ENCODE measurements at places on chromosomes 1 and 21.

DNA sequence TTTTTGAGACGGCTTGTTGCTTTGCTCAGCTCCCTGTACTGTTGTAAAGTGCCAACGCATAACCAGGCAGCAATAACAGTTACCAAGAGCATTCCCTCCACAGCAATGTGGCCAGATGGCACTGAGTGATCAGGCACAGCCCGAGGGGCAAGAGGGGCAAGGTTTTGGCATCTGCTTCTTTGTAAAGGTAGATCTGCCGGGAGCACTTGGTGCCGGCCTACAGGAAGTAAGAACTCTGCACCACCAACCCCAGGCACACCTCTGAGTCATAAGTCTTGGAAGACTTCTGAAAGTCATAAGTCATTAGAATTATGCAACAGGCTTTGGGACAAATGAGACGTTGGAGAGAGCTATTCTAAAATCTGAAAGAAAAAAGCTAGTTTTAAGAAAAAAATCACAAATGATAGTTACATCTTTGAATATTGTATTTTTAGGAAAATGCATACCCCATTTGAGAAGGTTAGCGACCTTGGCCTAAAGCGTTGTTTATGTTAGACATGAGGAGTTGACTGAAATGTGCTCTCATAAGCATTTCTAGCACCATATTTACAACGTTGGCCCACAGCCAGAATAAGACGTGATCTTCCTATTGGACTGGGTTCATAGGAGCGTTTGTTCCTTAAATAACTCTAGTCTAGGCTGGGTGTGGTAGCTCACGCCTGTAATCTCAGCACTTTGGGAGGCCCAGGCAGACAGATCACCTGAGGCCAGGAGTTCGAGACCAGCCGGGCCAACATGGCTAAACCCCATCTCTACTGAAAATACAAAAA is 37.7 kb upstream of the MAP10 start:
- no peak for DNase-seq

- no peak for DNase-seq
Observed at GRCh38 chr1:92317836-92318493, 19.1 kb downstream of the RPAP2 start.

DNA sequence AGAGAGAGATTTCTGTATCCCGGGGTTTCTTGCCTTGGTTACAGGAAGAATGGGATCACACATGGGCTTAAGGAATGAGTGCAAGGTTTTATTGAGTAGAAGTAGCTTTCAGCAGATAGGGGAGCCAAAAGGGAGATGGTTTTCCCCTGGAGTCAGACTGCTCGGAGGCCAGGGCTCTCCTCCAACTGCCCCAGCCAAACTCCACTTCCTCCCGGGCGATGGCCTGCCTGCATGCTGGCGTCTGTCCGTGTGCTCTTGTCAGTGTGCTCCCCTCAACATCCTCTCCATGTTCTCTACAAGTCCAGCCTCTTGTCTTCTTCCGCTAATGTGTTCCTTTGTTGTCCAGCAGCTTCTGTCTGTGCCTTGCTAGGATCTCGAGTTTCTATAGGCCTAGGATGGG is 421.3 kb upstream of the ADGRL2 start:
- no peak for DNase-seq

- DNase-seq: no peak
Observed at GRCh38 chr1:7257225-7257624, 472.0 kb downstream of the CAMTA1 start.

GRCh38 chr1:202165267-202165941 is 5.0 kb upstream of the PTPN7 start:
- peak; percentile 84 for DNase-seq

GRCh38 chr1:212952641-212952976 is 2.3 kb downstream of the VASH2 start:
- DNase-seq: peak; percentile 30

DNA sequence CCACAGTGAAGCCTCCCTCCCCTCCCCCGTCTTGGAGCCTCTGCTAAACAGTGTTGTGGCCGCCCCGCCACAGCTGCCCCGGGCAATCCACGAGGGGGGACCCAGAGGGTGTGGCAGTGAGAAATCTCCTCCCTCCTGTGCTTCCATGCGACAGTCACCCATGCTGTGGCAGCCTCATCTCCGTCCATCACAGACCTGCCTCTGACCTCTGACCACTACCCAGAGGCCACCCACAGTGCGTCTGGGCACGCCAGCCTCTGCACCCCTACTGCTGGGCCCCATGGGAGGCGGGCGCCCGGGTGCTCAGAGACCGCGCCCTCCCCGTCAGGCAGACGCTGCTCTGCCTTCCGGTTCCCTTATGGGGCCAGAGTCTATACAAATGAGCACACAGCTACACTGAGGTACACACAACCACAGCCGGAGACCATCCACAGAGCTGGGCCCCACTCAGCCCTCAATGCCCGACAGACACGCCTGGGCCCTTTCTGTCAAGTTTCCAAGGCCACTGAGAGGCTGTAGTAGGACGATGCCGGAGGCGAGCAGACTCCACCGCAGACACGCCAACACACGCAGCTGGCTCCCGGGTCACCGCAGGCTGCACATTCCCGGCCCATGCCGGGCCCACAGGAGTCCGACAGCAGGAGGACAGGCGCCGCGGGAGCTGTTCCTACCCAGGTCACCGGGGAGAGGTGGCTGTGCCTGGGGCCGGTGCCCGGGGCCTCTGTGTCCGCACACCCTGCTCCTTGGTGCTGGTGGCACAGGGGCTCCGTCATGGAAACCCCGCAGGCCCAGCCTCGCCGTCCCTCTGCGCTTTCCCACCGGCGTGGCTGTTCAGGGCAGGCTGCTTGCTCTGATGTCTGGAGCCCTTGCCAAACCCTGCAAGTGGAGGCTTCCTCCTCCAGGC is 23.9 kb upstream of the TMEM52 start:
- no peak for DNase-seq

- no peak for DNase-seq
Observed at GRCh38 chr21:39658066-39658465, 45.3 kb downstream of the B3GALT5 start.

DNA sequence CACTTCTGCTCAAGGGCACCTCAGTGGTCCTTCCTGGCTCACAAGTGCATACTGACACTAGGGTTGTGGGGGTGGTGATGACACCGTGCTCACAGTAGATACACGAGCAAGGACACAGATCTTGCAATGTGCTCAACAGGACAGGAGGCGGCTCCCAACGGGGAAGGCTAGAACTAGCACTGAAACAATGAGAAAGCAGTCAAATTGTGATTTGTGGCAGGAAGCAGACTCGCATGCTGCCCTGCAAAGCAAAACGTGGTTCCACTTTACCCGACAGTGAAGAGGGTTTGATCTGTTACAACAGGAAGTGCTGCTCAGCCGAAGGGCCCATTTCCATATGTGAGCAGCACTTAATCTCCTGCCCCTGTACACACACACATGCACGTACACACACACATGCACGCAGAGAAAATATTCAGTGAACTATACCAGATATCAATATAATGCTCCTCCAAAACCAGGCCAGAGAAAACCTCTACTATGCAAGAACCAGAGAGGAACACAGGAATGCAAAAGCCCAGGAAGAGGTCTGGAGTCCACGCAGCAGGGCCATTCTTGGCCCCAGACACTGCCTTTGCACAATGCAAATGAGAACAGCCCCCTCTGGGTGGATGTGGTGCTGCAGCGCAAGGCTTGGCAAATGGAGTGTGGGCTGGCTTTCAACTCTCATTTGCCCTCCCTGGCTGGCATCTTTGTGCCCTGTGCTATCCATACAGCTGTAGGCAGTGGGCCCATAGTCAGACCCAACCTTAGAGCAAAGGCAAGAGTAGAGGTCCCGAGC is 47.1 kb downstream of the KANK4 start:
- DNase-seq: peak; percentile 72

DNA sequence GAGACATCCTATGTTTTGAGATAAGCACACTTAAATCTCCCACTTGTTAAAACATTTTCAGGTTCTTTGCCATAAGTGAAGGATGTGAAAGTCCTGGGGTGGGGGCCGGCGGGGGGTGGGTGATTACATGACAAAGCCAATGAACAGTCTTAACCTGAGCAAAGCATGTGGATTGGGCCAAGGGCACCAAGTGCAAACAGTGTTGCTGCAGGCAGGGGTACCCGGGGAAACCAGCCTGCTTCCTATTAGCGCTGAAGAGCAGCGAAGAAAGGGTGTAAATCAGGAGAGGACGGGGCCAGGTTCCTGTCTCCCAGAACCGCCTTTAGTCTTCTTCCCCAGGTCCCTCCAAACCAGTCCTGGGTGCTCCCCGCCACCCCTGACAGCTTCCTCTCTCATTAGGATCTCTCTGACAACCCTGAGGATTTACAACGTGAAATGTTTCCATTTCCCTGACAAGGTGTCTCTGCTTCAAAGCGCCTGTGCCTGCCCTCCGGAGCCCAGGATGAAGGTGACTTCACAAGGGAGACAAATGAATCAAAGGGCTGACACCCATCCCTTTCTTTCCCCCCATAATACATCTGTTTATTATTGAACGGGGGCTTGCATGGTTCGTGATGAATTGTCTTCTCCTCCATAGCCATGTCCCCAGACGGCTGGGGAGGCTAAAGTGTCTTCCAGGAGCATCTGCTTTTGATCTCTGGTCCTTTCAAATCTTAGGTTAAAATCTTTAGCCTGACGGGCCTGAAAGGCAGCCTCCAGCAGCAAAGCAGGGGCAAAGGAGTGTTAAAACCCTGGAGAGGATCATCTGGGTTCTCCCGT is 109.5 kb downstream of the TRABD2B start:
- no peak for DNase-seq

DNA sequence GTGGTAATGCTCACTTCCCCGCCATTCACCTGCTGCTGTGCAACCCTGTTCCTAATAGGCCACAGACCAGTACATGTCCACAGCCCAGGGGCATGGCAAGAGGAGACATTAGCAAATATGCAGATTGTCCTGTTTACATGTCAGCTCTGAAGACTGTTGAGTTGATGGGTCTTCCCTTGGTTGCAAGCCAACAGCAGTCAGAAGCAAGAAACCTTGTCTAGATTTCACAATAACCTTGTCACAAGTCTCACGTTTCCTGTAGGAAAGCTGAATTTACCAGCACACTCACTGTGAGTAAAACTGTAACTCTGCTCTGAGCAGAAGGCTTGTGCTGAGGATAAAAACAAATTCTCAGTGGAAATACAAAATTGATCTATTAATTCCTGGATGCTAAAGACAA is 195.1 kb downstream of the HLX start:
- DNase-seq: no peak

DNA sequence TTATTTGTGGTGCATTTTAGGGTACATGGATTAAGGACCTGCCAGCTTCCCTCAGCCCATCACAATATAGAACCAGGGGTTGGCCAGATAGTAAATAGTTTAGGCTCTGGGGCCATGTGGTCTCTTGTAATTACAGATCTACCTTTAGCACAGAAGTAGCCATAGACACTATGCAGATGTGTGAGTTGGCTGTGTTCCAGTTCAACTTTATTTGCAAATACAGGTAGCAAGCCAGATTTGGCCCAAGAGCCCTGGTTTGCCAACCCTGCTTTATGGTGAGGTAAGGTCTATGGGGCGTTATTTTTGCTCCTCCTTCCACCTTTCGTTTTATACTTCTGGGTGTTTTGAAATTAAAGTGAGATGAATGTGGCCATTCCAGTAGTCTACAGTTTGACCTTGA is 48.7 kb downstream of the MRPS6 start:
- no peak for DNase-seq

- DNase-seq: no peak
Observed at GRCh38 chr1:209647156-209647555, 5.1 kb downstream of the LAMB3 start.

- DNase-seq: no peak
Observed at GRCh38 chr1:12568009-12568767, 49.8 kb downstream of the DHRS3 start.

DNA sequence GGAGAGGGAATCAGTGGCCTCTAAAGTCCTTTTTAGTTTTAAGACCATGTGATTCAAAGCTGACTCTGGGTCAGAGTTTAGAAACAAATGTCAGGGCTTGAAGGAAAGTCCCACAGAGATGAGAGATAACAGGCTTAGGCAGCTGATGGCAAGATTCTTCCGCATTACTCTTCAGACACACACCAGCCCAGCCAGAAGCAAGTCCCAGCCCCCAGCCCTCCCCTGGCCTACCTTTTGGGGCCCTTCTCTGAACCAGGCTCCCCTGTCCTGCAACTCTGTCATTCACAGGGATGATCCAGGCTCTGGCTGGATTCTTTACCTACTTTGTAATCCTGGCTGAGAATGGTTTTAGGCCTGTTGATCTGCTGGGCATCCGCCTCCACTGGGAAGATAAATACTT is 13.1 kb upstream of the CASQ1 start:
- no peak for DNase-seq

- DNase-seq: no peak
Observed at GRCh38 chr1:206709322-206709721, 24.6 kb downstream of the MAPKAPK2 start.

GRCh38 chr1:56827711-56828110 is 8.5 kb upstream of the FYB2 start:
- no peak for DNase-seq

GRCh38 chr1:94621802-94622201 is 80.2 kb upstream of the F3 start:
- DNase-seq: no peak

GRCh38 chr1:212157252-212157651 is 121.7 kb downstream of the DTL start:
- no peak for DNase-seq

- DNase-seq: no peak
Observed at GRCh38 chr1:208007319-208007937, 96.5 kb upstream of the CD34 start.

DNA sequence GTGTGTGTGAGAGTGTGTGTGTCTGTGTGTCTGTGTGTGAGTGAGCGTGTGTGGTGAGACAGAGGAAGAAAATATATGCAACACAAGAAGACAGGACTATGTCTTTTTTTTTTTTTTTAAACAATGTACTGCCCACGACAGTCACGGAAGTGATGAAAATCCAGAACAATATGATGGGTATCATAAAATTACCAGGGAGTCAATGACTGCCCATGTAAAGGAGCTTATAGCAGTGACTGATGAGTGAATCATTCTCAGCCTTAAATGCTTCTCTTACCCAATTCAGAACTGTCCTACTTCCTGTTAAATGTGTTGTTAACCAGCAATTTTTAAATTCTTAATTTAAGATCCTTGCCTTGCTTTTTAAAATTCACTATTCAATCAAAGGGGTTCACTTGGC is 46.6 kb downstream of the RGS7 start:
- DNase-seq: no peak

DNA sequence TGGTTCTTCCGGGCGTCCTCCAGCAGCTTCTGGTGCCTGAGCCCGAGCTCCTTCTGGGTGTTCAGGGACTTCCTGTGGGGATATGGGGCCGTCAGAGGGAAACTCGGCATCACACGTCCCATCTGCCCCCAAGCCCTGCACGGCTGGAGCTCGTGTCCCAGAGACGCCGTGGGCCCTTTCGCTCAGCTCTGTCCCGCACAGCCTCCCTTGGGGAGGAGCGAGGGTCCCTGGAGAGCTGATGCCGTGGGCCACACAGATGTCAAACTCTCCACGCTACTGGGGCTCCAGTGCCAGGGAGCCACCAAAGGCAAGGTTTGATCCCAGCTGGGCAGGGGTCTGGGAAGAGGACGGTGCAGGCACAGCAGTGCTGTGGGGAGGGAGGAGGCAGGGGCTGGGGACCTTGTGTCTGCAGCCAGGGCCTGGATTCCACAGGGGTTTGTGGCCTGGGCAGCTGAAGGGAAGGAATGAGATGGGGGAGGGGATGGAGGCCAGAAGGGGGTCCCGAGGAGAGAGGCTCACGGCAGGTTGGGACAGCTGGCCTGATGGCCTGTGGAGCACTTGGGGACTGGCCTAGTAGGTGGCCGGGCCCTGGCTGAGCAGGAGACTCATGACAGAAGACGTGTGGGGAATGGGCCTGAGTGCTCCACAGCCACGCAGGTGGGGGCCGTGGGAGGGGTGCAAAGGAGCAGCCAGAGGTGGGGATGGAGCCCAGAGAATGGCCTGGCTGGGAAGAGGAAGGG is 30.4 kb downstream of the CFAP74 start:
- DNase-seq: no peak

Data from activated effector memory CD4-positive, alpha-beta T cell treated with anti-CD3 and anti-CD28 coated beads, Interleukin-2, amount 50 U/mL, for 16 hours (primary cell).